ENCODE measurements at places on chromosomes 13 and 19.

- DNase-seq = no peak
Measured at GRCh38 chr19:15812060-15812722, 3.3 kb downstream of the OR10H1 start.

GRCh38 chr19:55526216-55527196 is 10.4 kb downstream of the SBK2 start:
- DNase-seq = no peak

DNA sequence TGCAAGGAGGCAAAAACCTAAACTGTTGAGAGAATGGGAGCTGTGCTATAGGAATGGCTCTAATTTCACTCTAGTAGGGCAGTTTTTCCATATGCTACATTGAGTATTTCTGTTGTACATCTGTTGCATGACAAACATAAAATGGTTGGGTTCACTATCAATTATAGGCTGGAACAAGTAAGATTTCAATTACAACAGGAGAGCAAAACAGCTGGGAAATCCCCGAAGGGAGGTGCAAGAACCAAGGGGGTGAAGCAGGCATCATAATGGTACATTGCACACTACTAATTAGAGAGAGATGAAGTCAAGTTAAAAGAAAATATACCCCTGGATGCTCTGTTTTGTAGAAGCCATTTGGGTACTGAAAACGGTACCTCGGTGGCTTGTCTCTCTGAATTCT is 389.5 kb downstream of the PCDH9 start:
- DNase-seq = no peak

- no peak for DNase-seq
Measured at GRCh38 chr13:39954476-39954875, 299.0 kb downstream of the COG6 start.

DNA sequence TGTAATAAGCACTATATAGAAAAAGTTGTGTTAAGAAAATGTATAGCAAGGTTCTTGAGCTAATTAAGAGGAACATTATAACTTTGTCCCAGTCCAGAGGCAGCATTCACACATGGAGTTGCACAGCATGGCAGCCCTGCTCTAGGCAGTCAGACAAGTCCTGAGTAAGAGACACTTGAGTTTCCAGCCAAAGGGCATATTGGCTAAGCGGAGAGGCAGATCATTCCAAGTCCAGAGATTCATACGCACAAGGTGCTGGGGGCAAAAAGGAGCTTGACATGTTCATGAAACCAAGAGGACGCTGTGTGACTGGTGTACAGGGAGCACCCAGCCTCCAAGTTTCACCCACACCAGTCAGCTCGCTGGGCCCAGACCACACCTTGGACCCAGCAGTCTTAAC is 232.6 kb upstream of the IPO5 start:
- no peak for DNase-seq

Measured in germinal center (tissue), 1 donor.